Progenitor cell of endocrine pancreas (in vitro differentiated cells): ENCODE measurements at places on chromosomes 3 and 15. TPM values are rescaled to one million over a fixed set of nuclear protein-coding genes. Genes with fewer than 3 reads are reported as not detected.

The SLC12A8 gene
- total RNA-seq: 9.2 and 10.7 TPM in 2 replicates

- peak; percentile 12 for DNase-seq
Measured at GRCh38 chr3:8239718-8240695, 261.6 kb upstream of the LMCD1 start.

The SCG3 gene
- 6.4 and 7.9 TPM in 2 replicates for total RNA-seq

DNA sequence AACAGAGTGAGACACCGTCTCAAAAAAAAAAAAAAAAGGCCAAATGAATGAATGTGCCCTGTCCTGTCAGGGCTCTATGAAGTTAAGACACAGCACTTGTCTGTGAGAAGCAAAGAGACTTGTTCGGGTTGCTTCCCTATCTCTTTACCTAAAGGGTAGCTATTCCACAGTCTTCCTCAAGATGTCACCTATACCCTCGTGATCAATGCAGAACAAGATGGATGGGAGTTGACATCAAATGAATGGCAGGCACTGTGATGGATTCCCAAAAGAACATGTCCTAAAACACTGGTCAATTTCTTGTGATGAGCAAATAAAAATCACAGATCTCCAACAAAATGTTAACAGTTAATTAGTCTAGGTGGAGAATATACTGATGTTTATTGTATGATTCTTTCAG is 9.5 kb downstream of the TADA3 start:
- DNase-seq: no peak

GRCh38 chr3:144843099-144843498 is 871.5 kb downstream of the DIPK2A start:
- no peak for DNase-seq

DNA sequence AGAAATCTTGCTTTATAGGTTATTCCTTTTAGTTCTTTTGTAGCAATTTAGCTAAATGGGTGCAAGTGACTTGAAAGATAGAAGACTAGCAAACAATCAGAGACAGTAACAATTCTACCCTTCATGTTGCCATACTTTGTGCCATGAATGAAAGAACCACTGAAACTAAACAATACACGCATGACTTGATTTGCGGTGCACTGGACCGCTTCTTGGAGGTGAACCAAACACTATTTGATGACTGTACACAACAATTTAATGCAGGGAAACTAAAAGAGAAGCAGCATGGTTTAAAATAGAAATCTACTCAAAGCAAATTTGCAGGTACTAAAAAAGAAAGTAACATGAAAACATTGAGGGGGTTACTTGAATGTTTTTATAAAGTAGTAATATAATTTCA is 331.0 kb upstream of the RARB start:
- no peak for DNase-seq

- no peak for DNase-seq
Measured at GRCh38 chr15:51842265-51842664, 12.8 kb downstream of the TMOD3 start.

The TIGIT gene
- total RNA-seq: not detected in 2 replicates

DNA sequence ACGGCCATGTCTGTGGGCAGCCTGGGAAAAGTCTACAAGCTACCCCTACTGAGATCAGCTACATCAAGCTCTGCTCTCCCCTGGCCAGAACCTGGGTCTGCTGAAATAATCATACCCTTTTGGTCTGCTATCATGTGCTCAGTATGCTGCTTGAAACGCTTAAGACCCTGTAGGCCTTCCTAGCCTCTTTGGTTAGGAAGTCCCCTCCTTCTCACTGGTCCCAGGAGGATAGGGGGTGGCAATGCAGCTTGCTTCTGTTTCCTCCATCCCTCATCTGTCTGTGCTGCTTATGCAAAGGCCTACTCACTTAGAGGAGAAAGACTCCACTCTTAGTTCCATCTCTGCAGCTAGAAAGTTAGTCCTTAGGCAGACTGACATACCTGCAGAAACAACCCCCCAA is 118.2 kb upstream of the RASGRP1 start:
- DNase-seq: no peak

- no peak for DNase-seq
Measured at GRCh38 chr3:167895684-167896083, 160.2 kb downstream of the SERPINI1 start.

The C3orf70 gene
- 5.8 and 5.9 TPM in 2 replicates for total RNA-seq

The ARGFX gene
- total RNA-seq: not detected in 2 replicates

- no peak for DNase-seq
Measured at GRCh38 chr3:43363621-43364266, 77.4 kb downstream of the SNRK start.

The TRPM1 gene
- total RNA-seq: not detected in 2 replicates

The GOLGA6D gene
- 0.13 TPM in 1 of 2 replicates, not detected in the other for total RNA-seq

DNA sequence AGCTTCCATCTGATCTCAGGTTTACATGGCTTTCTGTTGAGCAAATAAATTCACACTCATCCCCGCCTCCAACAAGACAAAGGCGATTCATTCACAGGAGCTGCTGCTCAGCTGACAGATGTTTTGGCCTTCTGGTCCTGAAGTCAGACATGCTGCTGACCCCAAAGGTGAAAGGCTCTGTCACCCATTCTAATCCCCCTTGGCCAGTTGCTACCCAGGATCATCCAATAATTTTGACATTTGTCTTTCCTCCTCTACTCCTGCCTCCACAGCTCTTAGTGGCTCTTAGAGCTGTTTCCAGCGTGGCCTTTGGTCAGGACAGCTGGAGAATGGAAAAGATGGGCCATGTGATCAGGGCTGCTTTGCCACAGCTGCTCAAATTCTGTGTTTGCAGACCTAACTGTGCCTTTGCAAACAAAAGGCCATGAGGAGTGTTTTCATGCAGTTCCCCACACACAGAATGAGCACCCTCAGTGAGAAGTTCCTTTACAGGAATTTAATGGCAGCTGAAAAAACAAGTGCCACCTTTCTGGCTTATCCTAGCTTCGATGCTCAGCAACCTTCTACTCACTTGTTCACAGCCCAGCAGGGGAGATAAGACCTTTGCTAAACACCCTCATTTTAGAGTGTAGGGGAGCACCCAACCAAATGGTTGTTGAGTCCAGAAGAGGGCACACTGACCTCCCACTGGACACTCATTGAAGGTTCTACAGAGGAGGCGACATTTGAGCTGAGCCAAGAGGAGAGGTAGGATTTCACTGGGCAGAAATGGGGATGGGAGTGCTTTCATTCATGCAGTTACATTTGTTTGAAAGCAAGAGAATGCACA is 39.0 kb downstream of the CYP19A1 start:
- DNase-seq: no peak

The KY gene
- total RNA-seq: not detected in 2 replicates

The ERC2 gene
- 32.5 and 34.8 TPM in 2 replicates for total RNA-seq

GRCh38 chr15:72535911-72536310 is 61.8 kb downstream of the ARIH1 start:
- DNase-seq: no peak

The IQGAP1 gene
- 141 and 142 TPM in 2 replicates for total RNA-seq

The CNTN4 gene
- 16.1 and 23.5 TPM in 2 replicates for total RNA-seq

DNA sequence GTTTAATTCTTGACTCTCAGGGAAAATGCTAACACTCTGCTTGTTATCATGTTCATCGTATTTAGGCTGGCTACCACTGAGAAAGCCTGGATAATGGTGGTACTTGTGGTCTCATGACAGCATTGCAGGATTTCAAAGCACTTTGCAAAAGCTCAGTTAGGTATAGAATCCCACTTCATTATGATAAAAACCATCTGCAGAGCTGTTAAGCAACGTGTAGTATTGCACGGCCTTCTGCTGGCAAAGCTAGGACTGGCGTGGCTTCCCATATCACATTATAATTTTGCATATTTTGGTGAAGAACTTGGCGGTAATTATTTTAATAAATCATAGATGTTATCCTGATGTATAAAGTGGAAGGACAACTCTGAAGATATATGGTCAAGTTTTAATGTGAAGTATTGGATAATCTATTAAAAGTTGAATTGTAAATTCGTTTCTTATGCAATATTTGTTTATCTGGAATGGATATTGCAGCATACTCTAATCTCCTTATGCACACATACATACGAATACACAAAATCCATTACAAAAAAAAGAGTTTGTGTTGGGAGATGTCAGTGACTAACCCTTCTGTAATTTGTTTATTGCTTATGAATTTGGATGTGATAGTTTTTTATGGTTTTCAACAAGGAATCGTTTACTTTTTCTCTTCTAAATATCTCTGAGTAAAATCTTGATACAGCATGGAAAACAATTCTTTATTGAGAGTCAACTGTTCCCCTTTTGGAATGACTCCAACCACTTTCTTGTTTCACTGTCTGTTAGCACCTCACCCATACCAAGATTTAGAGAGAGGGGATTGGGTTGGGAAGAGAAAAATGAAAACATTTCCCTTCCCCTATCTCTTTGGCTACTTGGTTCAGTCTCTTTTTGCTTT is 9.2 kb downstream of the RAB8B start:
- no peak for DNase-seq

DNA sequence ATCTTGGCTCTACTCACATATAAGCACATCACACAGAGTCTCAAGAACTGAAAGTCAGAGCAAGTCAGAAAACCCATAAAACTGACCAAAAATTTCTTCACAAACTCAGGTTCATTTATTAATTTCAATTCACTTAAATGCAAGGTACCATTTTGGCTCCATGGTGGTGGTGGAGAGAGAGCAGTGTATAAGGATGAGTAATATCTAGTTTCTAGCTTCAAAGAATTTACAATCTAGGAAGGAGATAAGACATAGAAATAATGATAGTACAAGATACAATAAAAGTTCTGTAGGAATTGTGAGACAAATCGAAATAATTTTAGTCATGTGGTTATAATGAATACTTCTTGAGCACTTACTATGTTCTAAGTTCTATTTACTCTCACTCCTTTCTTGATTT is 6.7 kb upstream of the TP53BP1 start:
- DNase-seq: no peak

- no peak for DNase-seq
Measured at GRCh38 chr3:193987186-193987585, 148.8 kb upstream of the HES1 start.

DNA sequence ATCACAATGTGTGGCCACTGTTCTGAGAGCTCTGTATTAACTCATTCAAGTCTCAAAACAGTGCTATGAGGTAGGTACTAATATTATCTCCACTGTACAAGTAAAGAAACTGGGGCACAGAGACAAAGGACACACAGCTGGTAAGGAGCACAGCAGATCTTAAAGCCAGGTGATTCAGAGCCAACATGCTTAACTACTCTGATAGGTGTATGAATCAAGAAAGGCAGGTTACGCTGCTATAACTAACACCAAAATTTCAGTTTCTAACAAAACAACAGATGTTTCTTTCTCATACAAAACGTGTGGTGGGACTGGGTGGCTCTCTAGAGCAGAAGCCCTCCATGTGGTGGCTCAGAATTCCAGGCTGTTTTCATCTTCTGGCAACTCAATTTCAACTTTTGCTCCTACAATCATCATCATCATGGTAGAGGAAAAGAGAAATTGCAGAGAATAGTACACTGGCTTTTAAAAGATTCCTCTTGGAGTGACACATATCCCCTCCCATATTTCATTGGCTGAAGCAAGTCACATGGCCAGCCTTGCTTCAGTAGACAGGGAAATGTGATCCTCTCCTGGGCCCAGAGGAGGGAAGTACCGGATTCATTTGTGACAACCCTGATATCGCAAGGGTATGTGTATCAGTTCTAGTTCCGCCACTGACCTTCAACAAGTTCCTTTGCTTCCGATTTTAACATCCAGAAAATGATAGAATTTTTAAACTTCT is 126.2 kb upstream of the PTX3 start:
- DNase-seq: no peak

The SLC27A2 gene
- 10.3 and 10.6 TPM in 2 replicates for total RNA-seq

The XRN1 gene
- 26.9 and 29.3 TPM in 2 replicates for total RNA-seq
